CD4-positive, alpha-beta T cell treated with Interleukin-1 beta for 1 hour (primary cell): ENCODE measurements at places on chromosomes 7 and 10.
A peak's percentile ranks its signal among the peaks of the same experiment; 100 is the strongest.

DNA sequence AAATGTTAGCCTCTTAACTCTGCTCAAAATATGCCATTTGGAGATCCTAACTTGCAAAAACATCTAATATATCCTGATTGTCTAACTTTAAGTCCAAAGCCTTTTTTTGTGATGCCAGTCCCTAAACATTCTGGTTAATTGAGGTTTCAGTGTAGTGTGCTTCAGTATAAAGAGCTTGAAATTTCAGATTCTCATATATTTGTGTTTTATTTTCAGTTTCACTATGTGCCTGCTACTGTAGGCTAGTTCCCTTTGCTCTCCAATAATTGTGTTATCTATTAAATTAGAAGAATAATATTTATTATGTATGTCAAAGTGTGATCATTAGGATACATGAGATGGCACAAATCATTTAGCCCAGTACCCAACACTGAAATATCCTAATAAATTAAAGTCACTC is 1361.2 kb downstream of the XPNPEP1 start:
- DNase-seq, result no peak

DNA sequence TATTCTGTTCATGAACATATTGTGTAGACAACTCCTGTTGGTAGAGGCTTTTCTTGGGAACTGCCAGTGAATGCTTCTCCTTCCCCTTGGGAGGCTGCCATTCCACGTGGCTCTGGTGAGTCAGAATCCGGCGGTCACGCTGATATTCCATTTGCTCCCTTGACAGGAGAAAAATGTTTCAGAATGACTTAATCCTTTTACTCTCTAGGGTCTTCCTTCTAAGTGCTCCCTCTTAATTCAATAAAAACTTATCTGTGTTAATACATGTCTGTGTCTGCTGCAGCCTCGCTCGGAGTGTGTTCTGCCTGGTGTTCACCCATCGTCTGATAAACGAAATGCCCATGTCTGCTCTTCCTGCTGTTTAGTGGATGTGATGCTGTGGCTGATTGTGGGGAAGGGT is 278.6 kb downstream of the ARHGAP12 start:
- no peak for DNase-seq

GRCh38 chr7:50369143-50370026 is 64.9 kb downstream of the IKZF1 start:
- DNase-seq, result peak; percentile 83

DNA sequence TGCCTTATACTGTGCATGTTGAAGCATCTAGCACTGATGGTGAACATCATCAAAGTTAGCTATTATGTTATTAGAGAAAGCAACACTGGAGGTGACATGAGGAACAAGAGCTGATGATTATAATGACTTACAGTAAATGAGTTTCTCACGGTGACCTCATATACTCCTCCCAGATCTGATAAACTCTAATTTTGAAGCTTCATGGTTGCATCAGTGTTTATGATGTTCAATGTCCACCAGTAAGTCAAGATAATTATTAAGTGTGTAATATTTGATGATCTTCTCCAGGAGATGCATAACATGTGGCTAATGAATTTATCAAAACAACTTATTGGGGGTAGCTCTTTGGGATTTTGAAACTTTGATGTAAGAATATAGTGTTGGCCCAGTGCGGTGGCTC is 27.5 kb downstream of the MGAM2 start:
- DNase-seq, result no peak

- no peak for DNase-seq
These were observed 91.1 kb upstream of the DDC start for GRCh38 chr7:50656141-50656895.

DNA sequence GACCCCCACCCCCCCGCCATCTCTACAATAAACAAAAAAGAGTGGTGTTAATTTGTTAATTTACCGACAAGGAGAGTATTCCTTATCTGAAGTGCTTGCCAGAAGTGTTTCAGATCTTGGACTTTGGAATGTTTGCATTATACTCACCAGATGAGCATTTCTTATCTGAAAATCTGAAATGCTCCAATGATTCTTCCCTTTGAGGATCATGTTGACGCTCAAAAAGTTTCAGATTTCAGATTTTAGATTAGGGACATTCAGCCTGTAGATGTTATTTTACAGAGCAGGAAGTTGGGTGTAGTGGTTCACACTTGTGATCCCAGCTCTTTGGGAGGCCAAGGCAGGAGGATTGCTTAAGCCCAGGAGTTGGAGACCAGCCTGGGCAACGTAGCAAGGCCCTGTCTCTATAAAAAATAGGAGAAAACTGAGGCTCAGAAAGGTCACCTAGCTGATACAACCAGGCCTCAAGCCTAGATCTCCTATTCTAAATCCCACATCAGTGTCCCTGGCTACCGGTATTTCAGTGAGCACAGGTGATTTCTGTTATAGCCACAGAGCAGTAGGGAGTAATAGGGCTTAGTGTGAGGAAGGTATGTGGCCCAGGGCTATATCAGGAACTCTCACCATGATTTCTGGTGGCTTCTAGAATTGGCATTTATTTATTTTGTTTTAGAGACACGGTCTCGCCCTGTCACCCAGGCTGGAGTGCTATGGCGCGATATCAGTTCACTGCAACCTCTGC is 35.4 kb downstream of the TMEM120A start:
- no peak for DNase-seq

- no peak for DNase-seq
These were observed 123.9 kb upstream of the FZD1 start for GRCh38 chr7:91140286-91140685.

- no peak for DNase-seq
These were observed 162.8 kb upstream of the ZMIZ1 start for GRCh38 chr10:78905957-78906308.

GRCh38 chr10:13399236-13399635 is 51.1 kb upstream of the SEPHS1 start:
- DNase-seq, result no peak

DNA sequence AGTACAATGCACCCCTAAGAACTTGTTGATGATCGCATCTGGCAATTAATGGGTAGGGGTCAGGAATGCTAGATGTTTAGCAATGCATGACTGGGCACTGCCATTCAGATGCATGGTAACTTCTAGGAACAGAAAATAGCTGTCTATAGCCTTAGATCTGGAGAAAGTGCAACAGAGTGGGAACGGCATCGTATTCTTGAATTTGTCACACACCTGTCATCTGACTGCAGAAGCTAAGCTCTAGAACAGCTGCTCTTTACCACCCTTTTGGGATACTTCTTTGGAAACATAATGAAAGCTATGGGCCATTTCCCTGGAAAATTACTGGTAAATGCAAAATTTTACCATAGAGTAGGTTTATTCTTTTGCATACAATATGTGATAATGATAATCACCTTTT is 118.1 kb downstream of the SLC25A13 start:
- no peak for DNase-seq

GRCh38 chr7:155920068-155920461 is 107.8 kb upstream of the SHH start:
- DNase-seq, result no peak

DNA sequence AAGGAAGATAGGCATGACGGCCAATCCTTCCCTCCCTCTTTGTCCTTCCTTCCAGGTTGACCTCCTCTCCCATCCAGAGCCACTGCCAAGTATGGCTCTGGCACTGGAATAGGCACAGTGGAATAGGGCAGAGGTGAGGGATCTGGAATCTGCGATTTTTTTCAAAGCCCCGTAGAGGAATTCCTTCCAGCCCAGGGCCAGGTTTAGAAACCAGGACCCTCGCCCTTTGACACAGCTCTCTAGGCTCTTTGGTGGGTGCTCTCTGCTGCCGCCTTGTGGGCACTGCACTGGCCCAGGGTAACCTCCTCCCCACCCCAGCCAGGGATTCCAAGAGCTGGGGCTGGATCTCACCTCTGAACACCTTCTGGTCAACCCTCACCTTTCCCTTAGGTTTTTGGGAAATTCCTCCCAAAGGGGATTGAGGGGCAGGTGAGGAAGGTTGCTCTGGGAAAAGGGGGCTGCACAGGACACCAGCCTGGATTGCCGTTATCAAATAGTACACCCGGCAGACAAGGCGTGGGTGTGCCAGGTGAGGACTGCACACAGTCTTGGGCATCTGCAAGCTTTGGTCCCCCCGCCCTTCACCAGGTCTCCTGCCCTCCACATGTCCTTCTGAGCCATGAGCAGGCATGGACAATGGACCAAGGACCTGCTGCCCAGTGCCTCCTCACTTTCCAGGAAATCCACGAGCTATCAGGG is 22.8 kb downstream of the C10orf105 start:
- peak; percentile 62 for DNase-seq

- no peak for DNase-seq
These were observed 362.7 kb downstream of the DNAJB6 start for GRCh38 chr7:157699357-157700013.

GRCh38 chr10:19048489-19048888 is at the start of gene MALRD1:
MALRD1 (plus strand) TSS chr10:19048801; CDS start chr10:19048939, 138 bp downstream.
- DNase-seq, result no peak

GRCh38 chr7:6158424-6159096 is 113.9 kb downstream of the CYTH3 start:
- DNase-seq, result no peak

GRCh38 chr7:36355490-36355889 is 34.2 kb upstream of the ANLN start:
- no peak for DNase-seq

- no peak for DNase-seq
These were observed 290.6 kb upstream of the SMIM30 start for GRCh38 chr7:113408999-113409398.

DNA sequence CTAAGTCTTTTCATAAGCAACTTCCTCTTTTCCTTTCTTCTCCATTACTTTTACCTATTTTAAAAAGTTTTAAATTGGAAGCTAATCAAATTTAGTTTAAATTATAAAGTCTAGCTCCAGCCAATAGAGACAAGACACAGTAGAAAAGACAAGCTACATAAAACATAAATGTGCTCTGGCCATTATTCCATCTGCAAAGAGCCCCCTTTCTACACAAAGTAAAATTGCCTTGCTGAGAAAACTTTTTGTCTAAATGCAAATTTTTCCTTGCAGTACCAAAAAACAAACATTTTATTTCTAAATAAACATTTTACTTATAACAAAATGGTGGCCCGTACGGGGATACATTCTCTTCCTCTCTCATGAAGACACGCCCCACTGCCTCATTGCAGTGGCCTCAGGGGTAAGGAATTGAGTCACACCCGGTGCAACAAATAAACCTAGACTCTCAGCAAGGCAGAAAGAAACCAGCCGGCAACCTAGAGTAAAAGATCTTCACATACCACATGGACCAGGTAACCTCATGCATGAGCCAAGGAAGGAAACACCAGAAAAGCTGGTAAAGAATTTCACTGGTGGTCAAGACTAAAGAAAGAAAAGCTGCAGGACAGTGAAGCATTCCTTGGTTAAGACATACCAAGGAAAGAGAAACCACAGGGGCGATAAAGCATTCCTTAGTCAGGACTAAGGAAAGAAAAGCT is 71.6 kb upstream of the ZNF746 start:
- no peak for DNase-seq

GRCh38 chr10:97686301-97686961 is 610 bp downstream of the AVPI1 start:
- DNase-seq, result no peak

GRCh38 chr10:130558746-130559546 is 422.8 kb downstream of the GLRX3 start:
- no peak for DNase-seq

- no peak for DNase-seq
These were observed 31.6 kb downstream of the GRB10 start for GRCh38 chr7:50751146-50751545.

DNA sequence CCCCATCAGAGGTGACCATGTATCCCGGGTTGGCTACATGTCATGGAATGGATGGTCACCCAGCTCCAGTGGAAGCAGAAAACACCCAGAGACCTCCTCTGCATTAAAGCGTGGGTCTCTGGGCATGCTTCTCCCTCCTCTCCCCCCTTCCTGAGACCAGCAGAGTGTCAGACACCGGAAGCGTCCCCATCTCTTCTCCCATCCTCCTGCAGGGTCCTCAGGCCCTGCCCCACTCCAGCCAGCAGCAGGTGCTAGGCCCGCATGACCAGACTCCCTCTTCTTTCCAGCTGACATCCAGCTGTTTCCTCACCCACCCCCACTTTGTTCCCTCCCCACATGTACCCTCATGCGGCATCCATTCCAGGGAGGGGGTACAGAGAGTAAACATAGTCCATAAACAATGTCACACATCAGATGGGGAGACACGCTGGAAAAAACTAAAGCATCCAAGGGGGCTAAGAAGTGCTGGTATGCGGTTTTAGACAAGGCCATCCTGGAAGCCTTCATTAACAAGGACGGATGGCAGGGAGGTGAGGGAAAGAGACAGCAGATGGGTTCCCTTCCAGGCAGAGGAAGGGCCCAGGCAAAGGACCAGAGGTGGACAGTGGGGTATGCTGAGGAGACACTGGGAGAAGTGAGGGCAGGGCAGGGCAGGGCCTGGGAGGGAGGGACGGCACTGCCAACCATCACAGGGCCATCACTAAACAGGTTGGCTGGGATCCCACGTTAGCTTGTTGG is 12.5 kb upstream of the SLC18A3 start:
- no peak for DNase-seq

DNA sequence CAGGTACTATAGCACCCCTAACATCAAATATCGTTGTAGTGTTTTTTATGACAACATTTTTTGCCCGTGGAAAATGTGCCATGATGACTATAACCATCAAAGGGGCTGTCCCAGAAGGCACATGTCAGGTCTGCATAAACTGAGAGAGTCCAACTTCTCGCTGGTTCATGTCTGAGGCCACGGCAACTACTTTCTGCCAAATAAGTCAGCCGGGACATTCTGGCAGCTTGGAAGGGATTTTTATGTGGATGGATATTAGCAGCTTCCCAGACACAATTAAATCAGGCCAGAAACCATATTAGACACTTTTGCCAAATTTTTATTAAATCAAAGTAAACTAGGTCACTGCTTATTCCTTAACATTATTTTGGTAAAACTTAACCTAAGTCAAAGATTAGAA is 477.4 kb upstream of the FZD8 start:
- no peak for DNase-seq

DNA sequence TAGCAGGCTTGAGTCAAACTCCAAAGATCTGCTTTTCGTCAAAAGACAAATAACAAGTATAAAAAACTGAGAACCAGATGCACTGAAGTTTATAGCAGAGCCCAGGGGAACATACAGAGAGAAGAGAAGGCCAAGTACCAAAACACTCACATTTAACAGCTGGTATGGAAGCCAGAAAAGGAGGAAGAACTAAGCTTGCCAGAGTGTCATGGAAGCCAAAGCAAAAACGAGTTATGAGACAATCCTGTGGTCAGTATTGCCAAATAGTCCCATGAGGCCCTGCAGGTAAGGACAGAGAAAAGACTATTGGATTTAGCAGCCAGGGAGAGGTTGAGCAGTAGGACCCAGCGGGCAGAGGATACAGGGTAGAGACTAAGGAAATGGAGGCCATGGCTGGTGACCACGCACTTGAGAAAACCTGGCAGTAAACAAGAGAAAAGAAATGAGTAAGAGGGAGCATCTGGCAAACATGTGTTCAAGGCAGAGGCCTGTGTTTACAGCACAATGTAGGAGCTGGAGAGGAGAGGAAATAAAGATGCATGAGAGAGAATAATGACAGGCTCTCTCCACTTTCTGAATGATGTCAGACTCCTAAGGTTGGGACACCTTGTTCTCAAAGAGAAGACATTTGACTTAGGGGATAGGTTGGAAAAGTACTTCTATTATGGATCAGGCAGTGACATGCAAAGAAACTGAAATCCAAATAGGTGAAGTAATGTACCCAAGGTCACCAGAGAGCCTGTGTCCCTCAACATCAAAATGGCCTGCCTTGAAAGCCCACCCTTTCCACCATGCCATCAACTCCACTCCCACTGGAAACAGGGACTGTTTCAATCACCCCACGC is 9.1 kb downstream of the CREB3L2 start:
- DNase-seq, result no peak
